Natural killer cell treated with Interleukin-12 subunit alpha and Interleukin-12 subunit beta and Interleukin-15 and Interleukin-18, amount 100 ng/mL, for 72 hours (primary cell): ENCODE measurements at places on chromosomes 11 and 22.
A peak's percentile ranks its signal among the peaks of the same experiment; 100 is the strongest.

DNA sequence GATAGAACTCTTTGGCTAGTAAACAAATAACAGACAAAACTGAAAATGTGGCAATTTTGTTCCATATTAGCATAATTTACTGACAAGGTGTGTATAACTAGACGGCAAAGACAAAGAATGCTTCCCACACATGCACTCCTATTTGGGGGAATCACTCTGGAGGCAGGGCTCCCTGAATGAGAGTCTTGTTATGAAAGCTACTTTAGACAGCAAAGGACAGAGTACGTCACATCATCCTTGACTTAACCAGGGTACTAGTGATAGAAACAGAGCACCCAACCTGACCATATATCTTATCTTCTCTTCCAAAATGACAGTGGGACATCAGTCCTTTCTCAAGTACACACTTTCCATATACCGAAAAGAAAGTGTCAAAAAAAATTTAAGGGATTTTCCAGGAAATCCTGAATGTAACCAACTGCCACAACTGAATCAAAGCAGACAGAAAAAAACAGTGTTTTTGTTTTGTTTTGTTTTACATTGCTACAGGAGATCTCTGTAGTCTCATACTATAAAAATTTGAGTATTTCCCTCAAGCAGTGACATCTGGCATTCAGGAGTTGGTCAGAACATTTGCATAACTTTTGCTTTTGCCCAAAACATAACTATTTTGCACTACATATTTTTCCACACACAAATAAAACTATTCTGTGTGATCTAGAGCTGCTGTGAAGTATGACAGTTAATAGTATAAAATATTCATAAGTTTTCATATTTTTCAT, 98.9 kb downstream of the ARHGAP20 start:
- DNase-seq, result no peak

- DNase-seq, result peak; percentile 75
Measured at GRCh38 chr11:396948-397548, 3.0 kb downstream of the PKP3 start.

- DNase-seq, result no peak
Measured at GRCh38 chr11:66841861-66842260, 1.4 kb upstream of the RCE1 start.

- no peak for DNase-seq
Measured at GRCh38 chr11:64453466-64453865, 94.5 kb downstream of the RPS6KA4 start.

GRCh38 chr11:26137651-26138050, 194.3 kb upstream of the ANO3 start:
- no peak for DNase-seq

DNA sequence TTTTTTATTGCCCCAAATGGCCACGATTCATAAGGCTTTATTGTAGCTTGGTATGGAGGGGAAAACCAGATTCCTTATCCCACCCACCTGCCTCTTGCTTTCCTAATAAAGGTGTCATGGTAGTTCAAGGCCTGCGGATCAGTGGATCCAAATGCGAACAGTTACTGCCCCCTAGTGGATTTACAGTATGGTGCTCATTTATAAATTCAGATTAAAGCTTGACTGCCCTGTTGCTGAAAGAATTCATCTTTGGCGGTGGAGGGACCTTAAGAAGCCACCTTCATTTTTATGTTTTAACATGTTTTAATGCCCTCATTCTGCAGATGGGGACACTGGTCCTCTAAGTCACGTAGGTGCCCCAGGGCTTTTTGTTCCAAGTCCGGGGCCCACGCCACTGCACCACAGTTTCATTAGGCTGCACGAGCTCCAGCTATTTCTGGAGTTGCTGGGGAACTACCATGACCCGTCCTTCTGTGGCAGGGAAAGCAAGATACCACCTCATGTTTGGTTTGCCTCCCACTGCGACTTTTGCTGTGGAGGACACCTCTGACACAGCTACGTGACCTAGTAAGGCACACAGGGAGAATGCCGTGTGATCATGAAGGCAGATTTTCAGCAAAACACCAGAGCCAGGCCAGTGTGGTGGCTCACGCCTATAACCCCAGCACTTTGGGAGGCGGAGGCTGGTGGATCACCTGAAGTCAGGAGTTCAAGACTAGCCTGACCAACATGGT, 15.6 kb upstream of the INCENP start:
- DNase-seq, result peak; percentile 49

- no peak for DNase-seq
Measured at GRCh38 chr11:65246506-65246905, 15.3 kb upstream of the POLA2 start.

DNA sequence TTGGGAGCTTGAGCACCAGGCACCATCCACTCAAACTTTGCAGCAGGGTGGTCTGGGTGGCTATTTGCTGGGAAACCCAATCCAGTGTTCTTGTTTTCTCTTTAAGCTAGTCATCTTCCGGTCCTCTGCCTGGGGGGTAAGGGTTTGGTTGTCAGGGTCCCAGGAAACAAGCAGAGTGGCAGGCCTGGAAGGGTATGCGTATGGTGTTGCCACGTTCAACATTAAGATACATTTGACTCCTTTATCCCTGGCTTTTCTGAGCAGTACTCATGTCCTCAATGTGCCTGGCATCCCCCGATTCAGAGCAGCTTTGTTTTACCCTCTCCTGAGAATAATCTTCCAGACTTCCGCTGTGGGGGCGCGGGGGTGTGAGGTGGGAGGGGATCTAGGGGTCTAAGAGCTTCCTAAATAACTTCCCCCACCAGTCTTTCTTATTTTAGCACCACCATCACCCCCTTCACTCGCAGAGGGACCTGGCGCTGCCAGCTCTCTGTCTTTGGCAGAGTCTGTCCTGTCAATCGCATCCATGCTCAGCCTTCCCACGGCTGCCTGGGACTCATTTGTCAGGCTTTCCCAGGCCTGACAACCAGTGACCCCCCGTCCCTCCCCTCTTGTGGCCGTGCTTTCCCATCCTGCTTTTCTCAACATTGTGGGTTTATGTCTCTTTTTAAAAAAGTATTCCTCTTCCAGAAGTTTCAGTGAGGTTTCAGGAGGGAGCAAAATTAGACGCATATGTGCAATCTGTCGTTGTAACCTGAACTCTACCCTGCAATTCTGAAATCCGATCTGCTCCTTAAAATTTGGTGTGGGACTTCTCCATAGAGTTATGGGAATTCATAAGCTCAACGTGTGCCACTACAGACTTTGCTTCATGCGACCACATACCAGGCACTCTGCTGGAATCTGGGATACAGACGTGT, 27.0 kb upstream of the RBFOX2 start:
- no peak for DNase-seq

GRCh38 chr11:4671741-4672140, 25.9 kb downstream of the OR51E2 start:
- no peak for DNase-seq

DNA sequence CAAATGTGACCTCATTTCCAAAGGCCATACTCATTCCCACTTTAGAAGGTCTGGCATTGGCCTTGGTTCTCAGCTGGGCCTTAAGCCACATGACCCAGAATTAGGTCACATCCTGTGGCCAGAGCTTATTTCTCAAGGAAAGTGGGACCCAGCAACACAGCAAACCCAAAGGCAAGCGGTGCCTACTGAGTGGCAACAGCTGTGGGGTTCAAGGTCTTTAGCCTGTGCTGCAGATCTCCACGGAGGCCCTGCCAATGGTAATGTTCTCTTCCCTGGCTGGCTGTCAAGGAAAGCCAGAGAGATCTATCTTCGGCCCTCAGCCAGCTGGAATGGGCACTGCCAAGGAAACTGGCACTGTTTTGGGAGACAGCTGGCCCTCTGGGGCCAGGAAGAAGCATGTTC, 41.5 kb upstream of the TP53I11 start:
- no peak for DNase-seq

GRCh38 chr22:24471570-24471969, 23.6 kb upstream of the UPB1 start:
- DNase-seq, result no peak

- no peak for DNase-seq
Measured at GRCh38 chr11:7307836-7308235, 56.1 kb downstream of the SYT9 start.

- DNase-seq, result no peak
Measured at GRCh38 chr22:29388759-29389090, 355 bp upstream of the AP1B1 start.

DNA sequence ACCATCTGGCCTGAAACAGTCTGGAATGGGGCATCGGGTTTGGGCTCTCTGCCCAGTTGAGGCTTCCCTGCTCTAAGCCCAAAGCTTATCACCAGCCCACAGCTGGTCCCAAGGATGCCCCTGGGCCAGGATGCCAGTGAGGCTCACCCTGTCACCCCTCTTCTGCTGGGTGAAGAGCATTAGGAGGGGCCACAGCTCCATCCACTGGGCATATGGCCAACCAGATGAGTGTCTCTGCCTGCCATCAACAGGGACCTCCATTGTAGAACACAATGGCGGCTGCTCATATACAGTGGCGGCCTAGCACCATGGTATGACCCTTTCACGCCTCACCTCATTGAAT, 5.6 kb downstream of the CHST1 start:
- DNase-seq, result no peak

DNA sequence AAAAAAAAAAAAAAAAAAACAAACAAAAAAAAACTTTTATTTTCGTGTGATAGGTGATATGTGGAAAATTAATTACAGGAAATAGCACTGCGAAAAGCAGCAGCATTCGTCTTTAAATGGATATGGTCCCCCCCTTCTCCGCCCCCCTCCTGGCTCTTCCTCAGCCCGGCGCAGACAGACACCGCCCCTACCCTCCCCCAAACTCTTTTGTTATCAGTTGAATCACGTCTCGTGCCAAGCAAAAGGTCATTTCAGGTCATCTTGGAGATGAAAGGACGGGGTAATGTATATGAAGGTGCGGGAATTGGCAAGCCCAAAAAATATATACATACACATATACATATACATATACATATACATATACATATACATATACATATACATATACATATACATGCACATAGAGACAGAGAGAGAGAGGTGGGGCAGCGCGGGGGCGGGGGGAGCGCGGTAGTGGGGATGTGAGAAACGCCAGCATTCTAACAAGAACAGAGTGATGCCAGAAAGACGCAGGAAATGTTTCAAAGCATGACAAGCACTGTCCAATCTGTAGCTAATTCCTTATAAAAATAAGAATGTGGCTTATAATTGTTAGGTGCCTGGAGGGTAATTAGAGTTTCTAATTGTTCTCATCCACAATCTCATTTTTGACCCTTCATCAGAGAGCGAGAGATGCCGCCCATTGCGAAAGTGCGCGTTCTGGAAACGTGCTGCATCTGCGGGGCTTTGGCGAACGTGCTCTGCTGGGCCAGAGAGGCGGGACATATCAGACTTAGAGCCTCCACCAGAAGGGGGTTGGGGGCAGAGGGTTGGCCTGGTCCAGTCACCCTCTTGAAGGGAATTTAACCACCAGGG, 214.5 kb upstream of the UBASH3B start:
- DNase-seq, result no peak

- DNase-seq, result no peak
Measured at GRCh38 chr11:96875712-96876111, 485.9 kb downstream of the JRKL start.

DNA sequence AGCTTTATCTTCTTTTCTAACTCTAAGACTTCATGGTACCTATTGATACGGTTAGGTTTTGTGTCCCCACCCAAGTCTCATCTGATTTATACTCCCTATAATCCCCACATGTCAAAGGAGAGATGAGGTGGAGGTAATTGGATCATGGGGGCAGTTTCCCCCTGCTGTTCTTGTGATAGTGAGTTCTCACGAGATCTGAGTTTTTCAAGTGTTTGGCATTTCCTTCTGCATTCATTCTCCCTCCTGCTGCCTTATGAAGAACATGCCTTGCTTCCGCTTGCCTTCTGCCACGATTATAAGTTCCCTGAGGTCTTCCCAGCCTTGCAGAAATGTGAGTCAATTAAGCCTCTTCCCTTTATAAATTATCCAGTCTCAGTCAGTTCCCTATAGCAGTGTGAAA, 5.1 kb upstream of the FAT3 start:
- no peak for DNase-seq

DNA sequence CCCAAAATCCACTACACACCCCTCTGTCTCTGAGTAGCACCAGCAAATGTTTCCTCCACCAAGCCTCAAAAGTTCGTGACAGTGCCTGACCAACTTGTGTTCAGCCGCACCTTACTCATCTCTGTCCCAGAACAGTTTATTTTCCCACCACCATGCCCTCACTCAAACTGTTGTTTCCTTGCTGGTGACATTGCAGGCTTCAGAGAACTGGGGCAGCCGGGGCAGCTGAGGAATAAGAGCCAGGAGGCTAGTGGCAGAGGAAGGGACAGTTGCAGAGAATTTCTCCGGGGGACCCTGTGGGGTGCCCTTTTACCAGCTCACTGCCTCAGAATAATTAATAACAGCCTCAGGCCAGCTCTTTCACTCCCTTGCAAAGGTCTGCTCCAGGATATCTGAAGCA, 709 bp upstream of the KCNE3 start:
- no peak for DNase-seq

DNA sequence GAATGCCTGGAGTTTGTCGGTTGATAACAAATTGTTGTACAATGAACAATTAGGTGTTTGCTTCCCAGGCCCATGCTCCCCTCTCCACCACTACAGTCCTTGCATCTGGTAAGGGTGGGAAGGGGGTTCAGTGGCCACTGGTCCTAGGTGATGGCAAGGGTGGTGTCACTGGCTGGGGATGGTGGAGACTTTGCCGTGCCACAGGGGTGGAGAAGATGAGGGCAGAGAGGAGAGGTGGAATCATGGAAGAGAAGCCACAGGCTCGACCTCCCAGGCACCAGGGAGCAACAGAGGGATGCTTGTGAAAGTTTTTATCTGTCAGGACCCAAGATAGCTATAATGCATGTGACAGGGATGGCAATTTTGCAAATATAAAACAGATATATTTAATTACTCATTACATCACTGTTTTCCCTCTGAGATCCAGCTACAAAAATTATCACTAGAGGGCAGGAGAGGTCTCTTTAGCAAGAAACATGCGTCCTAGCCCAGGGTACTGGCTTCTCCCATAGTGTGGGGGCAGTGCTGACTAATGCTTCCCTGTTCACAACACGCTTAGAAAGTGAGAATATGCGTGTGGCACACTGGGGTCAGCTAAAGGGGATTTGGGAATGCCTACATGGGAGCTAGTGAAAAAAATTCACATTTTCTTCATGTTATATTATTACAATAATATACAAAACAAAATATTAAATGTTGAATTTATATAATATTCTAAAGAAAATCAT, 49.0 kb upstream of the AMPD3 start:
- DNase-seq, result no peak
